ENCODE measurements at places on chromosomes 6 and 20. TPM values are rescaled to one million over a fixed set of nuclear protein-coding genes. Genes with fewer than 3 reads are reported as not detected.

GRCh38 chr20:47172579-47172978 is 183.9 kb downstream of the ZMYND8 start:
- H3K36me3 ChIP-seq: no peaks in the 10 kb centered on the region
- H3K4me3 ChIP-seq: no peak overlapping the region
- no peak for DNase-seq

Gene PBOV1
- total RNA-seq: not detected

DNA sequence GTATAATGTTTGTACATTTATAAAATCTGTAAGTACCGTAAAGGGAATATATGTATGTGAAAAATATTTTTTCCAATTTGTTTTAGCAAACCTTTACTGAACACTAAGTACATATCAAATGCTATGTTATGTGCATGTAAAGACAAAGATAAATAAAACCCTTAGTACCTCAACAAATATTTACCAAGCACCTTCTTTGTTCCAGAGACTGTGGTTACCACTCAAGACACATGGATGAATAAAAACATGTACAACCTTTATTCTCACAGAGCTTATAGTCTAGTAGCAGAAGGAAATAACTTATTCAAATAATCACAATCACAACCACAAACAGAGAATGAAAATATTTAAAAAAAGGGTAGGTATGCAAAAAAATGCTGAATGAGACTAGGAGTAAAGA is 17.5 kb downstream of the TMX4 start:
- H3K36me3 ChIP-seq: no peaks in the 10 kb centered on the region
- no peak overlapping the region for H3K4me3 ChIP-seq
- H3K27ac ChIP-seq: no peak overlapping the region
- H3K4me1 ChIP-seq: no peaks in the 10 kb centered on the region
- DNase-seq: no peak

- no peak for DNase-seq
- H3K4me1 ChIP-seq: no peaks in the 10 kb centered on the region
- H3K4me3 ChIP-seq: no peak overlapping the region
- H3K27me3 ChIP-seq: no peaks in the 10 kb centered on the region
- no peak overlapping the region for H3K27ac ChIP-seq
Measured at GRCh38 chr6:51533962-51534361, 553.5 kb downstream of the PKHD1 start.

DNA sequence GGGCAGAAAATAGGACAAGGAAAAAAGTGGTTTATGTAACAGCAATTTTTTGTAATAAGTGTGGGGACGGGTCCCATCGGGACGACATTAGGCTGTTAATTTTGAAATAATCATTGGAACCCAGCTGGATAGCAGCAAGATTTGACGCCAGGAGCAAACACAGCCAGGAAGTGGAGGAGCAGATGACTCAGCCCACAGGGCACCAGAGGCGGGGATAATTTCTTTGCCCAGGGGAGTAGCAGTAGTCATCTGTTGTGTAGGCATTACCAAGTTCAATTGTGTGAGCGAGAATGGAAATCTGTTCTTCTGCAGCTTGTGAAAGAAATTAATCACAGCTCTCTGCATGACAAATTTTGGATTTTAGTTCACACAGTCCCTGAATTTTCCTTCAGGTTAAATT is 22.6 kb upstream of the RIN2 start:
- peak overlapping the region; percentile 53 for H3K27ac ChIP-seq
- H3K4me3 ChIP-seq: no peak overlapping the region
- H3K4me1 ChIP-seq: peaks cover 20% of the 10 kb centered on the region

GRCh38 chr6:149895833-149896271 is 2.1 kb downstream of the RAET1E start:
- peak; percentile 58 for DNase-seq
- no peaks in the 10 kb centered on the region for H3K27me3 ChIP-seq
- no peak overlapping the region for H3K4me3 ChIP-seq
- H3K4me1 ChIP-seq: peaks cover 17% of the 10 kb centered on the region
- H3K36me3 ChIP-seq: no peaks in the 10 kb centered on the region

GRCh38 chr6:150235218-150235617 is 92.4 kb downstream of the PPP1R14C start:
- no peaks in the 10 kb centered on the region for H3K36me3 ChIP-seq
- no peak overlapping the region for H3K4me3 ChIP-seq
- H3K4me1 ChIP-seq: peaks cover 9% of the 10 kb centered on the region
- H3K27ac ChIP-seq: no peak overlapping the region
- DNase-seq: no peak
- no peaks in the 10 kb centered on the region for H3K27me3 ChIP-seq

DNA sequence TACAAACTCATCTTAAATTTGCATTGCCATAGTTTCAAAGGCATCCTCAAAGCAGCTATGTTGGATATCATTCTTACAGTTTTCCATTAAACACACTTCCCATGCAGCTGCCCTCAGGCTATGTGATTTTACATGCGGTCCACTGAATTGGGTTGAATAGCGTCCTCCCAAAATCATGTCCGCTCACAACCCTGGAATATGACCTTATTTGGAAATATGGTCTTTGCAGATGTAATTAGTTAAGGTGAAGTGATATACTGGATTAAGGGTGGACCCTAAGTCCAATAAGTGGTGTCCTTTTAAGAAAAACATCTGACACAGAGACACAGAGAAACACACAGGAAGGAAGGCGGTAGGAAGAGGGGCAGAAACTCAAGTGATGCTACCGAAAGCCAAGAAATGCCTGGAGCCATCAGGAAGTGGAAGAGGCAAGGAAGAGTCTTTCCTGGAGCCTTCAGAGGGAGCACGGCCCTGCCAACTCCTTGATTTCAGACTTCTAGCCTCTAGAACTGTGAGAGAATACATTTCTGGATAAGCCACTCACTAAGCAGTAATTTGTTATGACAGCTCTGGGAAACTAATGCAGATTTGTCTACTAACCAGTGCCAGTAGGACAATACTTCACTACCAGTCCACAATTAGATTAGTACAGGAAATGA is 42.7 kb upstream of the NHSL1 start:
- H3K4me1 ChIP-seq: peaks cover 54% of the 10 kb centered on the region
- no peaks in the 10 kb centered on the region for H3K27me3 ChIP-seq
- peak; percentile 41 for DNase-seq
- H3K36me3 ChIP-seq: peaks cover 2% of the 10 kb centered on the region
- peak overlapping the region; percentile 3 for H3K27ac ChIP-seq
- H3K4me3 ChIP-seq: no peak overlapping the region

Gene APCDD1L
- total RNA-seq: 0.88 TPM

Gene TINAG
- total RNA-seq: 0.21 TPM

DNA sequence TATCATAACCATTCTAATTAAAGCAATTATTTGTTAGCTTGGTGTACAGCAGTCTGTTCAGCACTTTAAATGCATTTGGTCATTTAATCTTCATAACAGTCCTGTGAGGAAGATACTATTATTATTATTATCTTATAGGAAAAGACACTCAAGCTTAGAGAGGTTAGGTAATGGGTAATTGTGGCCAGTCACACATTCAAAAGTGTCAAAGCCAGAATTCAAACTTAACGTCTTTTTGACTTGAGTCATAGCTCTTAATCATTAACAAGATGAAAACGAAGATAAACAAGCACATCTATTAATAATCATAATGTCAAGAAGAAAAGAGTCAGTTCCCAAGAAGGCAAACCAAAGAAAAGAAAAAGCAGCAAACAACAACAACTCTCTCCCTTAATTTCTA is 251.0 kb downstream of the SYNE1 start:
- H3K27me3 ChIP-seq: no peaks in the 10 kb centered on the region
- H3K27ac ChIP-seq: no peak overlapping the region
- no peak overlapping the region for H3K4me3 ChIP-seq
- H3K36me3 ChIP-seq: no peaks in the 10 kb centered on the region
- peaks cover 7% of the 10 kb centered on the region for H3K4me1 ChIP-seq

GRCh38 chr6:158487495-158487894 is 72.4 kb upstream of the TMEM181 start:
- DNase-seq: no peak
- H3K27ac ChIP-seq: peak overlapping the region; percentile 47
- peaks cover 14% of the 10 kb centered on the region for H3K4me1 ChIP-seq
- no peaks in the 10 kb centered on the region for H3K36me3 ChIP-seq
- no peak overlapping the region for H3K4me3 ChIP-seq

Data from endothelial cell of umbilical vein (primary cell).